Globus pallidus (tissue), 1 donor: ENCODE measurements at places on chromosomes 1 and 21.

DNA sequence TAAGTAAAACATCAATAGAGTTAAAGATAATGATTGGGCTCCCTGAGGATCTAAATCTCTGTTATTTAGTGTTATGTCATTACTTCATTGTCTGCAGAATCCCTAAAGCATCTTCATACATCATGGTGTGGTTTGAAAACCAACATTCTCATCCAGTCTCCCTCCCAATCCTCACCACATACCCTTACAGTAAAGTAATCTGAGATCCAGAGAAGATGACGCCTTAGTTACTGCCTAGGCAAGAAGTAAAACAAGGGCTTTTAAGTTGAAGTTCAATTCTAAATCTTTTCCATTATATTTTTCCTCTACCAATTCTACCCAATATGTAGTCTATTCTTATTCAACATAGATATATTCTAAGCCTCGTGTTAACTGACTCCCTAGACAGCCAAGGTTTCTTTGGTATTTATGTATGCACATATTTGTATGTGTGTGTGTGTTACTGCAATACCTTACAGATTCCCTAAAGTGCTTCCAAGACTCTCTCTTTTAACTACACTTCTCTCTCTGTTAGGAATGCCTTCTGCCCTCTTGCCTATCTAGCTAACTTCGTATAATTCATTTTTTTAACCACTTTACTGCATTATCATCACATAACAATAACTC is 17.3 kb downstream of the DPH5 start:
- no peak for DNase-seq

DNA sequence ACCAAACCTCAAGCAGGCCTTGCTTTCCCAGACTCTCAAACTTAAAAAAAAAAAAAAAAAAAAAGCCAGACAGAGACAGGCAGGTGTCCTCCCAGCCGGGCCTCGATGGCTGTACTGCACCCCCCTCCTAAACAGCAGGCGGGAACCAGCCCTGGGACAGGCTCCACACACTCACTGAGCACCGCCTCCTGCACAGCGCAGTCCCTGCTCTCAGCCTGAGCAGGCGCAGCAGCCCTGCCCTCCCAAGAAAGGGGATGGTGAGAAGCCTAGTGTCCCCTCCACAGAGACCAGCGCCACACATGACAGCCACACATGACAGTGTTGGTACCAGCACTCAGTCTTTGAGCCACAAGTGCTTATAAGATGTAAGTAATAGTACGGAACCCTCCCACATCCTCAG is 11.9 kb downstream of the MX2 start:
- no peak for DNase-seq

DNA sequence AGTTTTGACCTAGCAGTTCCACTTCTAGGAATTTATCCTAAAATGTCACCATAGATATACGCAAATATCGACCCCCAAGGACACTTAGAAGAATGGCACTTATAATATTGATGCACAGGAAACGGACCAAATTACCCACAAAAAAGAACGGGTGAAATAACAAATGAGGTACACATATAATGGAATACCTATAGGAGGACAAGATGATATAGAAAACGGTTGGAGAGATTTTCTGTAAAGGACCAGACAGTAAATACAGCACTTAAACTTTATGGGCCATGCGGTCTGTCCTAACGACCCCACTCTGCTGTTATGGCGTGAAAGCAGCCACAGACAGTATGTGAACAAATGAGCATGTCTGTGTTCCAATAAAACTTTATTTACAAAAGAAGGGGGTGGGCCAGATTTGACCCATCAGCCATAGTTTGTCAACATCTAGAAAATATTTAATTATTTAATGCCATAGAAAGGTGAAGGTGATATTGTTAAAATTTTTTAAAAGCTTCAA is 2.4 kb downstream of the TMPRSS3 start:
- no peak for DNase-seq

DNA sequence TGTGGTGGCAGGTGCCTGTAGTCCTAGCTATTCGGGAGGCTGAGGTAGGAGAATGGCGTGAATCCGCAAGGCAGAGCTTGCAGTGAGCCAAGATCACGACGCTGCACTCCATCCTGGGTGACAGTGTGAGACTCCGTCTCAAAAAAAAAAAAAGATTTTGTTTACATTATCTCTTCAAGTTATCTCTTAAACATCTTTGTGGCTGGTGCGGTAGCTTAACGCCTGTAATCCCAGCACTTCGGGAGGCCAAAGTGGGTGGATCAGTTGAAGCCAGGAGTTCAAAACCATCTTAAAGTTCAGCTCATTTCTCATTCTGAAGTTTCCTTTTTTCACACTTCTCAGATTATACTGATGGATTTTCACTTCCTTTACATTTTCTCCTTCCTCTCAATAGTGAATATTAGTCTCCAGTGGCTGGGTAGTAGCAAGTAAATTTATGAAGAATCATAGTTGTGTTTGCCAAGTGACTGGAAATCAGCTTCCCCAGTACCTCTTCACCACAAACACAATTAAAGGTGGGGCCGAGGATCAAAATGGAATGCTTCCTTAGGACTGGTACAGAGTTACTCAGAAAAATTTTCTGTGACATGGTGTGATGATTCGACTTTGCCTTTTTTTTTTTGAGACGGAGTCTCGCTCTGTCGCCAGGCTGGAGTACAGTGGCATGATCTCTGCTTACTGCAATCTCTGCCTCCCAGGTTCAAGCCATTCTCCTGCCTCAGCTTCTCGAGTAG is 13.8 kb downstream of the PIP5K1A start:
- DNase-seq: no peak

GRCh38 chr1:17958704-17959103 is 148.9 kb upstream of the IGSF21 start:
- no peak for DNase-seq

- no peak for DNase-seq
These were observed 4.1 kb downstream of the PTPRU start for GRCh38 chr1:29240400-29240837.

GRCh38 chr1:246728311-246728710 is 4.1 kb downstream of the SCCPDH start:
- no peak for DNase-seq

GRCh38 chr21:45381036-45381787 is 23.8 kb upstream of the COL18A1 start:
- no peak for DNase-seq

DNA sequence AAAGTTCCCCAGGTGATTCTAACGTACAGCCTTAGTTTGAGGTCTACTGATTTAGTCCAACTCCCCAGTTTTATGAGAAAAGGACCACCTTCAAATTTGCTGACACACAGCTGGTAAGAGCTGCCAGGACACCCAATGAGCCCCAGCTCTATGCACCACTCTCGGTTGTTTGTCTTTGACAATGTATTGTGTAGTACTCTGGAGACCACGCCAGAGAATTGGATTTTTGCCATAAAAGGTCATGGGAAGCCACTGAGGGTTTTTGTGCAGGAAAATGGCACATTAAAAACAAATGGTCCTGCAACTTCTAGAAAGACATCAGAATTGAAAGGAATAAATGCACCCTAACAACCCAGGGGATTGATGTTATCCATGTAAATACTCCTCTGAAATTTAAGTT is 7.1 kb upstream of the IER5 start:
- no peak for DNase-seq
